ENCODE measurements at places on chromosomes 7 and 10. TPM values are rescaled to one million over a fixed set of nuclear protein-coding genes. Genes with fewer than 3 reads are reported as not detected.

- no peaks in the 10 kb centered on the region for H3K4me1 ChIP-seq
- H3K4me3 ChIP-seq: no peak overlapping the region
- no peaks in the 10 kb centered on the region for H3K36me3 ChIP-seq
- no peaks in the 10 kb centered on the region for H3K27me3 ChIP-seq
- DNase-seq: no peak
- no peak overlapping the region for H3K27ac ChIP-seq
These were observed 521.4 kb upstream of the GHITM start for GRCh38 chr10:83617692-83618545.

GRCh38 chr10:102106998-102107397, 13.2 kb downstream of the LDB1 start:
- H3K4me1 ChIP-seq: no peaks in the 10 kb centered on the region
- H3K27me3 ChIP-seq: no peaks in the 10 kb centered on the region
- peaks cover 41% of the 10 kb centered on the region for H3K36me3 ChIP-seq

DNA sequence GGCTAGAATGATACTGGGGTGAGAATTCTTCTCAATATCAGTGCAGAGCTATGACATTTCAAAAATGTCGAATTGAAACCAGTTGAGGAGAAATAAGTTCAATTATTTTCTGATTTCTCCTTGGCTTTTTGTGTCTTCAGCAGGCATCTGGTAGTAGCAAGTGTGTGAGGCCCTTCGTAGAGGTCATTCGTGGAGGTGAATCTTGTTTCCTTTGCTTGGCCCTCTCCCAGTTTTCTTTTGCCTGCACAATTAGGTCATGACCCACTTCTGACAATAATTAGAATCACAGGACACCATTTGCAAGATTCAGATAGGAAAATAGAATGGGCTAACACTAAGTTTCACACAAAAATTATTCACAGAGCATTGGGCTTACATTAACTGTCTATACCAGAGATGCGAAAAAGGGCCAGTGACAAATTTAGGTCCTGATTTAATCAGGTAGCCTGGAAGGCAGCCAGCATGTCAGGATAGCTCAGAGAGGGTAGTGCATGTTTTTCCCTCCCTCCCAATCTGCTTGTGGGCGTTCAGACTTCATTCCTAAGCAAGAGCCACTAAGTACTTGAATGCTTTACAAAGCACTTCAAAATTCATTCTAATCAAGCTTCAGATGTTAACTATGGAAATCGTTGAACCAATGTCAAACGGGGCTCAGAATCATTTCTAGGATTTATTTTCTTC, 24.0 kb upstream of the A1CF start:
- no peak overlapping the region for H3K27ac ChIP-seq
- no peaks in the 10 kb centered on the region for H3K36me3 ChIP-seq

GRCh38 chr7:117808341-117808757, 64.9 kb downstream of the CTTNBP2 start:
- H3K36me3 ChIP-seq: no peaks in the 10 kb centered on the region
- no peak for DNase-seq
- no peaks in the 10 kb centered on the region for H3K4me1 ChIP-seq
- H3K27ac ChIP-seq: no peak overlapping the region
- no peaks in the 10 kb centered on the region for H3K27me3 ChIP-seq

The TRIM50 gene
- not detected for total RNA-seq

The MYH16 gene
- total RNA-seq: not detected

The ITPRIP gene
- total RNA-seq: 5.0 TPM

Data from gastrocnemius medialis (tissue), 4 donors.